ENCODE measurements at places on chromosomes 5 and 9.

- DNase-seq: no peak
These were observed 658.6 kb downstream of the NR2F1-AS1 start for GRCh38 chr5:92922231-92922967.

DNA sequence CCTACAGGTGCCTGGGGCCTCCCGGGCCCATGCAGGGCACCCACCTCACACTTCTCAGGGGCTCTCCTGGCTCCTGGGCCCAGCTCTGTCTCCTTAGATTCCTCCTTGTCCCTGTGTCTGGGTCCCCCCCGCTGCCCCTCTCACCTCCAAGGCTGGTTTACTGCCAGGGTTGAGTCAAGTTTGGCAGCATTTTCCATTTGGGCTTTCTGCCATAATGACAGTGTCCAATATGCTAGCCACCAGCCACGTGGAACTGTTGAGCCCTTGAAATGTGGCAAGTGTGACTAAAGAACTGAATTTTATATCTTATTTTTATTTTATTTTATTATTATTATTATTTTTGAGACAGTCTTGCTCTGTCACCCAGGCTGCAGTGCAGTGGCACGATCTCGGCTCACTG lies 1.9 kb downstream of the TTC16 start:
- DNase-seq: no peak

DNA sequence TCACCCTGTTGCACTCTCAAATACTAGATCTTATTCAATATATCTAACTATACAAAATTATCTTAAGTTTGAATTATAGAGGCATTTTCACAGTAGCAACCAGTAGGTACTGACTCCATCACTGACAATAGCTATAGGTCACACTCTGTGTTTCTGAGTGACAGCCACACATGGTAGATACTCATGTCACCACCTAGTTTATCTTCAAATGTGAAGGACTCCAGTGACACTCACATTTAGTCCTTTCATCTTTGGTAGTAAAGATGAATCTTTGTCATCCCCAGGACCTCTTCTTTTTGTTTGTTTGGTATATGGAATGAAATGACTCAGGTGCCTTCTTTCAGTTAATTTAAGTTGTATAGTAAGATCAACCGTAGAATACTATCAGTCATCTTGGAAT lies 102.5 kb upstream of the DHFR start:
- no peak for DNase-seq

- DNase-seq: no peak
These were observed 184.6 kb upstream of the MAP1B start for GRCh38 chr5:71922584-71923106.

DNA sequence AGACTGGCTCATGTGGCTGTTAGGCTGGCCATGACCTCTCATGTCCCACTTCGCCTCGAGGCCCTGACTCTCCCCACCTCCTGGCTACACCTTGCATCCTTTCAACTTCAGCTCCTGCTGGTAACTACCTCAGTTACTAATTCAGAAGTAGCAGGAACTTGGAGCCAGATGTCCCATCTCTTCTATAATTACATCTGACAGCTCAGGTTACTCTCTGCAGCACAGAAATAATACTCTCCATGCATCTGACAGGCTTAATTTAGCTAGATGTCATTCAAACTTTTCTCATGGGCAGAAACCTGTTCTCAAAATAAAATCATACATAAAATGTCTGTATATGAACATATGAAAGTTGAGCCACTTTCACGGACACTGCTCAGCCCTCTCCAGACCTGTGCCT lies 92.2 kb upstream of the IL33 start:
- DNase-seq: no peak

- no peak for DNase-seq
These were observed 93.9 kb downstream of the MAPKAP1 start for GRCh38 chr9:125613141-125613540.

DNA sequence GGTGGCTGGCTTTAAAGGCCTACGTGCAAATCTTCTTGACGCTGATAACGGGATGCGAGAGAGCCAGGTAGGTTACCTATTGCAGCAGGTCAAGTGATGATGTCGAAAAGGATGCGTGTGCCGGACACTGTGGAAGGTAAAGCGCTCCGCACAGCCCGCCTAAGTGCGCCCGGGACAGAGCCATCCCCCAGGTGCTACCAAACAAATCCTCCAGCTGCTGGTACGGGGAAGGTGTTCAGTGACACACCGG lies 245 bp upstream of the DNAJC25 start:
- DNase-seq: no peak

DNA sequence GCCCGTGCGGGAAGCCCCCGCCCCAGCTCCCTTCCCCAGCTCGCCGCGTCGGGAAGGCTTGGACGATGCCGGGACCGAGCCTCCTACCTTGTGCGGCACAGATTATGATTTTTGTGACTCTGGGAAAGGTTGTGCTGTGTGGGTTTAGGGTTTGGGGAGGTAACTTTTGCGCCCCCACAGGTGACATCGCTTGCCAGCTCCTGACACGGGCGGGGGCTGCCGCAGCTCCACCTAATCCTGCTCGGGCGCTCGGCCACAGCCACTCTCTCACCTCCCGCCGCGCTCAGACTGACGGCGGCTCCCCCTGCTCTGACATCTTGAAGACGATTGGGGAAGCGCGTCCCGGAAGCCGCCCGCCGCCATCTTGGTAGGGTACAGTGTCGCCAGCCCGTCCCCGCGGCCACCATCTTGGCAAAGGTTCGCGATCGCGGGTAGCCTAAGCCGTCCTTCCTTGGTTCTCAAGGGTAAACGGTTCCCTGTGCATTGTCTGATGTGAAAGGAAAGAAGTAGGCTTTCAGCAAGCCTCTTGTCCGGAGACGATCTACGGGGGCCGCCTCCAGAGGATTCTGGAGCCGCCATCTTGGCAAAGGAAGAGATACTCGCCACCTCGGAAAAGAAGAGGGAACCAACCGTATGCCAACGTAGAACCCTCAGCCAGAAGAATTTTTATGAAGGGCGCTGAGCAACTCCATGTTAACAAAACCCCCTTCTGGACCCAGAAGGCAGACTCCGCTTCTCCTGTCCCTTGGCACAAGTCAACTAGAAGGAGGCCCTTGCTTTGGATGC lies 1.8 kb upstream of the NR3C1 start:
- peak; percentile 68 for DNase-seq

DNA sequence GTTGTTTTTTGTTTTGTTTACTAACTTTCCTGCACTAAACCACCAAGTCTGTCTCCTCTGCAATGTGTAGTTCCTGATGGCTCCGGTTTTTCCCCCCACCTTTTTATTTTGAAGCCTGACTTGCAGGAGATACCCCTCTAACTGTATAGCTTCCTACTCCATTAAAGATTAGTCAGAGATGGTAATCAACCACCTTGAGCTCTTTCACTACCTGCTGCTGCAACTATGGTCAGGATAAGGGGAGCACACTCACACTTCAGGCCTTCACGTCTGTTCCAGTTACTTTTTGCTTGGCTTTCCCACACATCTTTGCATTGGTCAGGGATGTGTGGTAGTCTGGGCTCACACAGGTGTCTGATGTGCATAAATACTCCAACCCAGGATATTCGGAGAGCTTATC lies 63.4 kb downstream of the NR6A1 start:
- no peak for DNase-seq

GRCh38 chr9:21121595-21122251 lies 19.9 kb downstream of the IFNW1 start:
- DNase-seq: no peak

DNA sequence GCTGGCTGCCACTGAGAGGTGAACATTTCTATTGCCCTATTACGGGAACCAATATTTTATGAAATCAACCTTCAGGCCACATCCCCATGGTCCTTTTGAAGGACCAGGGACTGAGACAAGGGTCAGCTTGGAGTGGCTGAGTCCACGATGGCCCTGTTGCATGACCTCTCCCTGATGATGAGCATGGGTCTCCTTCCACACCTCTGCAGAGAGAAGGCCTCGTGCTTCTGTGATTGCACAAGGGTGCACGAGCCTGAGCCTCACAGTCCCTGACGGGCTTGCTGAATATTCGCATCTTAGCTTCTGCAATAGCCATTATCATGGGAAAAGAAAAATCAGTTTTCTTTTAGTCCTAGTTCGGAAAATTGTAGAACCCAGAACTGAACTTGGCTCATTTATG lies 255.0 kb upstream of the IRX2 start:
- DNase-seq: no peak

DNA sequence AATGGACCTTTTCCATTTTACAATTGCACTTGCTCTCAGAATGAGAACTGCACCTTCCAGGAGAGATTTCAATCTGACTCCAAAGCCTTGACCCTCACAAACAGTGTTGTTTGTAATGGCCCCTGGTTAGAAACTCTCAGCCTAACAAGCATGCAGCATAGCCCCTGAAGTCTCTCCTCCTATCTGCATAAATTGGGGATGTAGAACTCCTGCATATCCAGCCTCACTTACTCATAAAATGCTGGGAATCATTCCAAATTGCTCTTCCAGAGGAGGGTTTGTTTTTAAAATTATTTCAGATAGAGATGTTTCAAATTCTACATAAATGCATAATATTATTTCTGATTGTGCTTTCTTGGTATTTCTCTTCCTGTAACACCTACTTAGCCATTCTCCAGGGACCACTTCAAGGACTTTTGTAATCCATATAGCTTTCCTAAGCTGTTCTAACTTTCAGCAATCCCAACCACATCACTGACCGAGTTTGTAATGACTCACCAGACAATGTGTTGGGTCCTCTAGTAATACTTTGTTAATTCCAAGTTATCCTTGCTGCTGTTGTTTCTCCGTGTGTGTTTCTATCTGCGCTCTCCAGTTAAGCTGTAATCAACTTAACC lies 143.8 kb upstream of the CCDC152 start:
- no peak for DNase-seq

DNA sequence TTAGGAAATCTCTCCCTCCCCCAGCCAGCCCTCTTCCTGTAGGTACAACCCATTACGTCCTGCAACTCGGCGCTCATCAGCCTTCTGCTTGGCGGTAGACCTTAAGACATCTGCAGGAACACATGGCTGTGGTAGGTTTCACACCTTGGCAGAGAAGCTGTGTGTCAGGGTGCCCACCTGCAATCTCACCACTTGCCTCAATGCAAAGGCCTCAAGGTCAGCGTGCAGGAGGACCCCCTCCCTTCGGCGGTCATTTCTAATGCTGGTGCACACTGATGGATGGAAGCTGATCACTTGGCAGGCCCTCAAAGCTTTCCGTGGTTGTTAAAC lies 67.3 kb downstream of the CRB2 start:
- no peak for DNase-seq

DNA sequence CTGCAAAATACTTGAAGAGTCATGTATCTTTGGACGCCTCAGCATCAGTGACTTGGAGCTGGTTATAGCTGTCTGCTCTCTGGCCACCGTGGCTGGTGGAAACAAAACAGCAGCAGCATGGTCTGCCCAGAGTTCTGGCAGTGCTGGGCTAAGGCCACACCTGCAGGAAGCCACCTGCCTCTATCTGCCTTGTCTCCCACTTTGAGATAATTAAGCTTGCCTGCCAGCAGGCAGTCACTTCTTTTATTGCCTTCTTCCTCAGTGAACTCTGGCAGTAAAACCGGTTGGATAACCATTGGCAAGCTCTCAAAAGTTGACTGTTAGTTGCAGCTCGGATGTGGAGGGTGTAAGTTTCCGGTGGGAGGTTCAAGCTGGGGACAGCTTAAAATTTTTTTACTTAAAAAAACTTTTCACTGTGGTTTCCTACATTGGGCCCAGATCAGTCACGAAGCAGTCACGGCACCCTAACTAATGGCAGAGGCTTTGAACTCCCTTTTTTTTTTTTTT lies 4.9 kb downstream of the SMIM3 start:
- peak; percentile 34 for DNase-seq

- no peak for DNase-seq
These were observed 101.5 kb downstream of the PLCXD3 start for GRCh38 chr5:41408676-41409443.

GRCh38 chr5:169649486-169649885 lies 12.4 kb downstream of the DOCK2 start:
- no peak for DNase-seq

- DNase-seq: no peak
These were observed 597.9 kb upstream of the TLE4 start for GRCh38 chr9:78973907-78974306.

DNA sequence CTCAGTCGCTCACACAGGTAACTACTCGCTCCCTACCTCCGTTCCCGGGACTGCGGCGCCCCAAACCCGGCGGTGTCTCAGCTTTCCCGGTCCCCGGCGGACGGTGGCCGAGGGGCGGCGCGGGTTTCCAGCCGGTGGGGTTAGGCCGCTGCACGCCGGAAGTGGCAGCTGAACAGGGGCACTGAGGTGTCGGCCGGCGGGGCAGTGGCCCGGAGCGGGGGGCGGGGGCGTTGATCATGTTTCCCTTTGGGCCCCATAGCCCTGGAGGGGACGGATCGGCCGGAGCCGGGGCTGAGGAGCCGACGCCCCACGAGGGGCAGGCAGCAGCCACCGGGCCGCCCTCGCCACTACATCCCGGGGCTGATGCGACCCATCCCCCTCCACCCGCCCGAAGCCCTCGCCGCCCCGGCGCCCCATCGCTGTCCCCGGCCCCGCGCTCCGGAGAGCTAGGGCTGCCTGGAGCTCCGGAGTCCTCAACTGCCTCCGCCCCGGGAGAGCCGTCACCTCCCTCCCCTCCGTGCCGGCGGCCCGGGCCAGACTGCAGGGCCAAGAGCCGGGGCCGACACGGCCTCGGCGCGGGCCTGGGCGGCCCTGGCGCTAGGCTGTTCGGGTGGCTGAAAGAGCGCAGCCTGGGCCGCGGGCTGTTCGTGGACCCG lies at the start of gene DCAF10:
Gene DCAF10 (plus strand): TSS at position 167 of the 656 bp plus-strand sequence. CDS start 70 bp downstream, at position 237.
- peak; percentile 81 for DNase-seq

DNA sequence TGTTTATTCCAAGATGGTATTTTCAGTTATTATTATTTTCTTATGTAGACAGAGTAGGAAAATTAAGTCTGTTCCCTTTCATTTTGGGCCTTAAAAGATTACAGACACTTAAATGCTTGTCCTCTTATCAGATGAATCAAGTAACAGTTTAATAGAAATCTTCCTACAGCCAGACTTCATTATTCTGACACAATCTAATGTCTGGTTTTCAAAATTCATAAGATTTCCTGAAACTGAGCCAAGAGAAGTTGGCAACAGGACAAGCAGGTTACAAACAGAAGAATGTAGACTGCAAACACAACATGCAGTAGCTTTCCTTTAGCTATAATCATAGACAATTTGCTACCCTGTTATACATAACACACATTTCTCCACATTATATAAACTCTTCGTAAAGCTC lies 130.5 kb downstream of the FBXL17 start:
- DNase-seq: no peak

Data from HEK293T (cell line).